ENCODE measurements at places on chromosomes 1 and 21.

DNA sequence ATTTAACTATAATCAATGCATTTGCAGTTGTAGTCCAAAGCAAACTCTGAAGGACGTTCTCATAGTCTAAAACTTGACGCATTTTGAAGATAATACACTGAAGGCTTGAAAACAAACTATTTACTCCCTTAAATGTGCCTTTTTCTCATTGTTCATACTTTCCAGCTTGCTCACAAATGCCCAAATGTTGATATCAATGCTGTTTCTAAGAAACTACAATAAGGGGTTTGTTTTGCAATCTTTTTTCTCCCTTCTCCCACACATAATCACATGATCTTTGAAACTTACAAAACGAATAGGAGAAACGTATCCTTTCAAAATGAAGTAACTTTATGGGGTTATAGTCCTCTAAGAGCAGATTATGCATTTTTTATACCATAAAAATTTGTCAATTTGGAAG, 508.7 kb downstream of the DPYD start:
- DNase-seq: no peak

- no peak for DNase-seq
These were observed 1.9 kb upstream of the ATG4C start for GRCh38 chr1:62781841-62782543.

DNA sequence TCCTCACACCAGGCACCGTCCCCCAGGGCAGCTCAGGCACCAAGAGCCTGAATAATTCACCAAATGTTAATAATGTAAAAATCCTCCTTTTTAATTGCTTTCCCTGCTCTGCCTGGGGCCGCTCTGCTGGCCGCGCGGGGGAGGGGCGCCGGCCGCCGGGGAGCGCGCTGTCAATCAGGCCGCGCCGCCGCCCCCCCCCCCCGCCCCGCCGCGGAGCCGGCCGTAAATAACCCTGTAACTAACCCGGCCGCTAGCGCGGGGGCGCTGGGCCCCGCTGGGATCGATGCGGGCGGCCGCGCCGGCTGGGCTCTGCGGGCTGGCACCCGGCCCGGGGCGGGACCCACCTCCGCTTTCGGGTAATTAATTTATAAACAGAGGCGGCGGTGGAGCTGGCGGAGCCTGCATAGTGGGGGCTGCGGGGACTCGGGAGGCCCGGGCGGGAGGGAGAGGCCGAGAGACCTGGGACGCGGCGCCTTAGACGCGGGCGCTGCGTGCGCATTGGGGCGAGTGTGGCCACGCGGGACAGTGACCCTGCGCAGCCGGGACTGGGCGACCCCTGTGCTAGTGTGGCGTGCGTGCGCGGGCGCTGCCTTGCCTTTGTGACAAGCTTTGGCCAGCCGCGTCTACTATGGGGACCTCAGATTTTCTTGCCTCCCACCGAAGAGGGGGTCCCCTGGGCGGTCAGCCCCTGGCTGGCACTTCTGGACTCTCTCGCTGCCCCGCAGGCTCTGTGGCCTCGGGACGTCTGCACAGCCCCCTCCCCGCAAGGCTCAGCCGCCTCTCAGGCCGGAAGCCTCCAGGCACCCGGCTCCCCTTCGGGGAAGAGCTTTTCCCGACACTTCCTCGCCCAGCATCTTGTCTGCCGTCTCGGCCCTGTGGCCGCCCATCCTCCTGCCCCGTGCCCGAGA, 16.6 kb downstream of the SAMD11 start:
- DNase-seq: peak; percentile 22

DNA sequence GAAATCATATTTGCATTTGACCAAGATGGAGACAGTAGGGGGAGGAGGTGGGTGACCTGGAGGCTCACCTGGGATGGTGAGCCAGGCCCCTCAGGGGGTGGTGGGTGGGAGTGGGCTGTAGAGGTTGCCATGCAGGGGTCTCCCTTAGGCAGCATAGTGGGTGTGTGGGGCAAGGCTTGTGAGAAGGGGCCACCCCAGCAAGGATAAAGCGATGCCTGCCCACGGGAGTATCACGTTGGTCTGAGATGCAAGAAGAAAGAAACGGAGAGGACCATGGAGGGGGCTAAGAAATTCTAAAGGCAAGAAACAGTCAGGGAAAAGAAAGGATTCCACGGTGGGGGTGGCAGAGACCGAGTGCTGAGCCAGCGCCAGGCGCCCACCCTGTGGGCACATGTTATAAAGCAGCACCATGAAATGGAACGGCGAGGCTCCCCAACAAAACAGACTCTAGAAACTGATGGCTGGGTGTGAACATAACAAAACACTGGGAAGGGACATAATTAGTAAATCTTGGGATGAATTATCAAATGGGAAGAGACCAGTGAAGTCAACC, 11.7 kb upstream of the C2CD2 start:
- DNase-seq: no peak

DNA sequence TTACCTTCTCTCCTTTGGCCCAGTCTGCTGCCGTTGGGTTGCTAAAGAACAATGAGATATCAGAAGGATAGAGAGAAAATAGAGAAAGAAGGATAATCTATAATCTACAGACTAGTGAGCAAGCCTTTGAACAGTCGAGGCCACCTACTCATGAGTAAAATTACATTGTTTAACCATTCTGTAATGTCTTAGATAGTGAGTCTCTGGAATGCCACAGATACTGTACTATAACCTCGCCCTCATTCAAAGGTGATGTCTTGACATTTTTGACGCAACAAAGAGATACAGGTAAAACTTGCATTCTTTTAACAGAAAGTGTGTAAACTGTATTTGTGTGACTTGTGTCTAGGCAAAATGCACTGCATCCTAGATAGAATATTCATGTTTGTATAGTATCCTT, 77.9 kb downstream of the LAMC1 start:
- no peak for DNase-seq

DNA sequence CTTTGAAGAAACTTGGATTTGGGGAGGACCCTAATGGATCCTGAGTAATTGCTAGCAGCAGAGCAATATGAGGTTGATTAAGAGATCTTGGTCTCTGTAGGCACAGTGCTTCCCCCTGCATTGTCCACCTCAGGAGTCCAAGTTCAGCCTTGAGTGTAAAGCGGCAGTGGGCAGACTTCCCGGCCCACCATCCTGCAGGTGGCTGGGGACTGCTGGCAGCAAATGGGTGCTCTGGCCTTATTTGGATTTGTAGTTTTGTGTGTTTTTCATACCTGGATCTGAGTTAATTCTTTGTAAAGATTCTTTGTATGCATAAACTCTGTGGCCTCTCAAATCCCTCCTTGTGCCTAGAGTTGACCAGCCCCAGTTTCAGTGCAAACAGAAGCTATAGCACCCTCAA, 7.6 kb downstream of the BARHL2 start:
- no peak for DNase-seq

- DNase-seq: peak; percentile 52
These were observed at the start of gene DOCK7 for GRCh38 chr1:62687903-62688686. Gene DOCK7 (minus strand): TSS chr1:62688386. CDS start chr1:62688264, 122 bp downstream.

GRCh38 chr1:237166593-237167101, 124.7 kb downstream of the RYR2 start:
- DNase-seq: no peak

DNA sequence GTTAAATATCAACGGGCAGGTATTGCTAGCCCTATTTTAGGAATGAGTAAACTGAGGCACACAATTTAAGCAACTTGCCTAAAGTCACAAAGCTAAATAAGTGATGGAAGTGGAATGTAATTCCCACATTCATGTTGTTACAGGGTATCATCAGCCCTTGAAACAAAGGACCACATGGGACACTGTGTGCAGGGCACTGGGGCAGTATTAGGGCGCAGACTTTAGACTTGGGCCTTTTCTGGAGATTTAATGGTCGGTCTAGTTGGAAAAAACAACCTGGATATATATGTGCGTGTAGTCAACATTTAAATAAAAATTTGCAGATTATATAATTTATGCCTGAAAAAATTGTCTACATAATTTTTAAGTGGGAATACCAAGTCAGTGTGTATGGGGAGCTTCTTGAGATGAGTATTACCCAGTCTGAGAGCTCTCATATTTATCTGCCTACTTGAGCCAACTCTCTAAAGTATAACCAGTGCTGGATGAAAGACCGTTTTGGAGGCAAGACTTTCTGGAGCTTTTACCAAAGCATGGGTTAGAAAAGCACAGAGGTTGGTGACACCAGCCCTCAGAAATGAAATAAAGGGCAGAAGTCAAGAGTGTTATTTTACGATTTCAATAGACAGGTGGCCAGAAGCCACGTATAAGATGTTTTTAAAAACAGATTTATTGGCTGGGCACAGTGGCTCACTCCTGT, 1.6 kb downstream of the KDM1A start:
- DNase-seq: no peak

DNA sequence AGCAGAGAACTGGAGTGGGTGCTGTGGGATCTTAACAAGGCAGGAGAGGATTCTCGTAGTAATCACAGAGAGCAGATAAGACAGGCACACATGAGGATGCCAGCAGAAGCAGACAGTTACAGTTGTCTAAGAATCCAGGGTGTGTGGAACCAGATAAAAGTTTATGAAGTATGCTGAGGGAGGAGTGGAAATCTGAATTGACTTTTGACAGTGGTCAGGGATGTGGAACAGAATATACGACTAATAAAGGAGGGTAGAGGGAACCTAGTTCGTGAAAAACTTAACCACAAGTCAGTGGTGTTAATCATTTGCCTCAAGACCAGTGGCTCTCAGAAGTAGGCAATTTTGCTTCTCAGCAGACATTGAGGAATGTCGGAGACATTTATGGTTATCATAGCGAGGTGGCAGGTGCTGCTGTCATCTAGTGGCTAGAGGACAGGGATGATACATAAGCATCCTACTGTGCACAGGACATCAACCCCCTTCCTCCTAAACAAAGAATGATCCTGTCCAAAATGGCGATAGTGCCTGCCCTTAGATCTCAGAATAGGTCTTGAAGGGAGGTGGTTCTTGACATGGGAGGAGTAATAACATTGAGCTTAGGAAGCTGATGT, 3.0 kb downstream of the LRRC8D start:
- DNase-seq: no peak

GRCh38 chr21:43925609-43926008, 60.6 kb downstream of the AGPAT3 start:
- no peak for DNase-seq

GRCh38 chr21:34984356-34985058, 64.6 kb downstream of the RUNX1 start:
- no peak for DNase-seq

DNA sequence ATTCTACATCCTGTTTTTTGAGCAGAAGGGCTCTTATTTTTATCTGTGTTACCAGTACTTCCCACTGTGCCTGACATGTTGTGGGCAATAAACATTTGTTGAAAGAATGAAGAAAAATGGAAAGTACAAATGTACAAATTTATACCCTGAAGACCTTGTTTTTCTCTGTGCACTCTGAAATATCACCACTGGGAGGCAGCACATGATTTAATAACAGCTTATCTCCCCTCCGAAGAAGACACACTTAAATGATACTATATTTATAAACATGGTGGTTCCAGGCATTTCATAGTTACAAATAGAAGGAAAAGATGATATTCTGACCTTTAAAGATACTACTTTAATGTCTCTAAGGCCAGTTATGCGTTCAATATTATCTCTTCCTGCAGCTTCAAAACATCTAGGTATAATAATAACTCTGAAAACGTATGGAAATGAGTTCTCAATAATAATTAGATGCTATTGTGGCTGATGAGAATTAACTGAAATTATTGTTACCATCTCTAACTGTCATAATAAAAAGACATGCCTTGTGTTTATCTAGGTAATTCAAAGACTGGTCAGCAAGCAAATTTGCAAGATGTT, 12.8 kb downstream of the DYNLT5 start:
- peak; percentile 54 for DNase-seq

GRCh38 chr1:200438911-200439310, 29.1 kb upstream of the ZNF281 start:
- DNase-seq: no peak

GRCh38 chr1:151166505-151166956, 587 bp downstream of the SCNM1 start:
- DNase-seq: no peak

- DNase-seq: no peak
These were observed 27.9 kb upstream of the SRP9 start for GRCh38 chr1:225749706-225750105.

DNA sequence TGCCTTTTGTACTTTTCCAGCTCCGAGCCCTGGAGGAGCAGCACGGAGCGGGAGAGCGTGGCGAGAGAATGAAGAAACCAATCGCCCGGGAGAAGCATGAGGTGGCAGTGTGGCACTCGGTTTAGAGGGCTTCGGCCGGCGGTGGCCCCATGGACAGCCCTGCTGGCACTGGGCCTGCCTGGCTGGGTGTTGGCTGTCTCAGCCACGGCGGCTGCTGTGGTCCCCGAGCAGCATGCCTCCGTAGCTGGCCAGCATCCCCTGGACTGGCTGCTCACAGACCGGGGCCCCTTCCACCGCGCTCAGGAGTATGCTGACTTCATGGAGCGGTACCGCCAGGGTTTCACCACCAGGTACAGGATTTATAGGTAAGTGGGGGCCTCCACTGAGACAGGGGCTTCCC, 59.0 kb downstream of the BRINP2 start:
- no peak for DNase-seq

GRCh38 chr1:63343922-63344321, 21.6 kb downstream of the FOXD3 start:
- no peak for DNase-seq

GRCh38 chr1:109777436-109777835, 13.7 kb upstream of the EPS8L3 start:
- no peak for DNase-seq

- no peak for DNase-seq
These were observed 9.5 kb downstream of the ST6GALNAC5 start for GRCh38 chr1:76876655-76877395.

DNA sequence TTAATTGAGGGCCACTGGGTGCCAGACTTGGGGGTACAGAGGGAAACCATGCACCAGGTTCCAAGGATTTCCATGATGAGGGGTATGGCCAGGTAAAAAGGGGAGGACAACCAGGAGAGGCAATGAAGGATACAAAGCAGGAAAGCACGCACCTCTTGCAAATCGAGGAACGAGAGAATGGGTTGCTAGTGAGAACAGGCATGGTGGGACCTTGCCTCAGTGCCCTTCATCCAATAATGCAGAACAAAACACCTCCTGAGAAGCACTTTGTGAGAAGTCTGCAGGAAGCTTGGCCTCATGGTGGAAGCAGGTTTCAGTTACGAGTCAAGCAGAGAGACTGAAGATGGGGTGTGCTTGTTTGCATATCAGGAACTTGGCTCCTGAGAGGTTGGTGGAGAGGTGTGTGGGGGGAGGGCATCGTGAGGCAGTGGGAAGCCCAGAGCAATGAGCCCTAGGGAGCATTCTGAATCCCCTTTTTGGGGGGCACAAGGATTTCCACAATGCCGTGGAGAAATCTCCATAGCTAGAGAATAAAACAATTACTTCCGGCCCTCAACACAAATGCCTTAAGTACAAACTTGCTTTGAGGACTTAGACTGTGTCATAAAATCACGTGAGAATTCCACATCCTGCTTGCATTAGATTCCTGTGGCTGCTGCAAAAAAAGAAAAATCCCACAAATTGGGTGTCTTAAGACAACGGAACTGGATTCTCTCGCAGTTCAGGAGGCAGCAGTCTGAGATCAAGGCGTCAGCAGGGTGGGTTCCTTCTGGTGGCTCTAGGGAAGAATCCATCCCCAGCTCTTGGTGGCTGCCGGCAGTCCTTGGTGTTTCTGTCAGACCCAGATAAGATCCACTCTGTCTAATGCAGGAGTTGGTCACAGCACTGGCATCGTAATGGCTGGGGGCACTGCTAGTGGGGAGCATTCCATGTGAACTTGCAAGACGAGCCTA, 54.9 kb upstream of the BACE2 start:
- no peak for DNase-seq

GRCh38 chr1:210396541-210396940, 67.8 kb downstream of the HHAT start:
- DNase-seq: no peak

All from NCI-H1092 treated with DMSO at 0.1 percent for 48 hours (cell line).